T-helper 17 cell (primary cell): ENCODE measurements at places on chromosomes 1 and 21. TPM values are rescaled to one million over a fixed set of nuclear protein-coding genes. Genes with fewer than 3 reads are reported as not detected.

- no peak for DNase-seq
These were observed 21.6 kb upstream of the VPS13D start for GRCh38 chr1:12208271-12208670.

GRCh38 chr1:5053744-5054143, 399.3 kb downstream of the AJAP1 start:
- no peak for DNase-seq

GRCh38 chr21:35170244-35170643, 121.1 kb upstream of the RUNX1 start:
- no peak for DNase-seq

NGF gene
- not detected for total RNA-seq

PLA2G5 gene
- total RNA-seq = not detected

DNA sequence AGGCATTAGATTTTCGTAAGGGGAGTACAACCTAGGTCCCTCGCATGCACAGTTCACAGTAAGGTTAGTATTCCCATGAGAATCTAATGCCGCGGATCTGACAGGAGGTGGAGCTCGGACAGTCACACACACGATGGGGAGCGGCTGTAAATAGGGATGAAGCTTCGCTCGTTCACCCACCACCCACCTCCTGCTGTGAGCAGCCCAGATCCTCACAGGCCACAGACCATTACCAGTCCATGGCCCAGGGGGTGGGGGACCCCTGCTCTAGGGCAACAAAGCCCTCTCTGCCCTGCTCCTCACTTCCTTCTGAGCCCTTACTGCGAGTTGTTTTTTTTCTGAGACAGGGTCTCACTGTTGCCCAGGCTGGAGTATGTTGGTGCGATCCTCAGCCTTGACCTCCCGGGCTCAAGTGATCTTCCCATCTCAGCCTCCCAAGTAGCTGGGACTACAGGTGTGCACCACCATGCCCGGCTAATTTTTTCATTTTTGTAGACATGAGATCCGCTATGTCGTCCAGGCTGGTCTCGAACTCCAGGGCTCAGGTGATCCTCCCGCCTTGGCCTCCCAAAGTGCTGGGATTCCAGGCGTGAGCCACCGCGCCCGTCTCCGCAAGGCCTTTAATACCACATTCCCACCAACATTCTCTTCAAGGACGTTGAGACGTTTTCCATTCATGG, 21.3 kb downstream of the TRPM2 start:
- DNase-seq = no peak

- DNase-seq = no peak
These were observed 78.9 kb upstream of the AK4 start for GRCh38 chr1:65069011-65069565.

CFHR4 gene
- not detected for total RNA-seq

DNA sequence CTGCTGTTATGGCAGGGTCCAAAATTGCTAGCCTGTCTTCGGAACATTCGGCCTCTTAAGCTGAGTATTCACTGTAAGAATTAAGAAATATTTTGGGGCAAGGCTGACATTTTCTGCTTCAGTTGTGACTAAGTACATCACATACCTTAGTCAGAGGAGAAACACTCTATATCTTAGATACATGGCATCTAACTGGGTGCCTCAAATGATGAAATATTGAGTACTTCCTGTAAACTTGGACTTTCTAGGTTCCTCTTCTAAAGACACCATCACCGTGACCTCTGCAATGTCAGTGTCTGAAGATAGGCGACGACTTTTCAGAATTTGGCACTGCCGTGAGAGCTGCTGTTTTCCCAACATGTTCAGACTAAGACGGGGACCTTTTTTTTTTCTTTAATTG, 65.6 kb downstream of the PCBP3 start:
- no peak for DNase-seq

DNA sequence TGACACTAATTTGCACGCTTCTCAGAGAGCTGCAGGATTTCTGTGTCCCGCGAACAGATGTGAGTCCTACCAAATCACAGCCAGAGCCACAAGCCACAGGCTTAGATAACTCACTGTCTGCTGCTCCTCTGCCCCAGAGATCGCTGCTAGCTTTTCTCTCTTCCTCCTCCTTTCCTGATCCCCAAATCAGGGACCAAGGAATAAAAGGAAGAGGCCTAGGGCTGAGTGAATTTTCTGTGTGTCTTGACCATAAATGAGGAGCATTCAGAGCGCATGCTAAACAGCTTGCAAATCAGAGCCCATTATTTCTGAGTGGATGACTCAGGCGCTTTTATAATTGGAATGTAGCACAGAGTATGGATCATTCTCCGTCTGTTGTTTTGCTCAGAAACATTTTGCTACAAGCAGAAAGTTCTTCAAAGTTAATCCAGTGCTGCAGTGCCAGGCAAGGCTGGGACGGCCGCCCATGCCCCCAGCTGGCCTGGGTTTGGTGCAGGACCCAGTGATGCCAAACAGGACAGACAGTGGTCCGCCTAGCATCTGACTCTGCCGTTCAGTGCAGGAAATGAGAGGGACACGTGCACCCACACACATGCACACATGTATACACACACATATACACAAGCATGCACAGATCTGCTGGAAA, 38.2 kb downstream of the KCNAB2 start:
- DNase-seq = no peak

CCDC185 gene
- not detected for total RNA-seq

ATAD3C gene
- 0.13 TPM for total RNA-seq

DNA sequence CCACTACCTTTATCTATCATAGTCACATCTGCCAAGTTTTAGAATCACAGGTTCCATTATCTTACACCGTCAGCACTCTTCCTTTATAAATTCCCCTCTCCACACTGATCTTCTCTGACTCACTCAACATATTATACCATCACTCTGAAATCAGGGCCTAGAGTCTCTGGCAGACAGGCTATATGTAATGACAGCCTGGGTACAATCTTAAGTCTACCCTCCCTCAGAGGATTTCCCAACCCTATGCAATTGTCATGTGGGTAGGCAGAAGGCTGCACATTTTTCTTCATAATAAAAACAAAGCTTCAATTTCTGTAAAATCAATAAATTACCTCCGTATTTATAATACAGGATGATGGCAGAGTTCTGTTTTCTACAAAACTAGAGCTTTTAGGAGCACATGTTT, 138.0 kb downstream of the RERE start:
- DNase-seq = no peak

GRCh38 chr21:42596657-42597056, 56.8 kb upstream of the PDE9A start:
- DNase-seq = no peak

DNA sequence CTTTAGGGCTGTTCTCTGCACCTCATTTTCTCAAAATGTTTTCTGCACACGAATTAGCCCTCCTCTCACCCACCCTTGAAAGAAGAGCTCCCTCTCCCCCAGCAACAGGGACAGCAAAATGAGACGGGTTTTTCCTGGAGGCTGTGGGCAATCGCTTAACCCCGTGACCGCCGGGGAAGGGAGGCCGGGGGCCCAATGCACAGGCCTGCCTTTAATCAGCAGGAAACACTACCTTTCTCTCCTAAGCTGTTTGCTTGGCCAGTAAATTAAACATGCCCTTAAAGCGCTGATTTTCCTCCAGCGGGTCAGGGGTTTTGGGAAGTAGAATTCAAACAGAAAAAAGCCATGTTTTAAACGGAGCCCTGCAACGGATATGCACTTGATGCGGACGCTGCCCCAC, 114.4 kb downstream of the PRDM16 start:
- no peak for DNase-seq

DNA sequence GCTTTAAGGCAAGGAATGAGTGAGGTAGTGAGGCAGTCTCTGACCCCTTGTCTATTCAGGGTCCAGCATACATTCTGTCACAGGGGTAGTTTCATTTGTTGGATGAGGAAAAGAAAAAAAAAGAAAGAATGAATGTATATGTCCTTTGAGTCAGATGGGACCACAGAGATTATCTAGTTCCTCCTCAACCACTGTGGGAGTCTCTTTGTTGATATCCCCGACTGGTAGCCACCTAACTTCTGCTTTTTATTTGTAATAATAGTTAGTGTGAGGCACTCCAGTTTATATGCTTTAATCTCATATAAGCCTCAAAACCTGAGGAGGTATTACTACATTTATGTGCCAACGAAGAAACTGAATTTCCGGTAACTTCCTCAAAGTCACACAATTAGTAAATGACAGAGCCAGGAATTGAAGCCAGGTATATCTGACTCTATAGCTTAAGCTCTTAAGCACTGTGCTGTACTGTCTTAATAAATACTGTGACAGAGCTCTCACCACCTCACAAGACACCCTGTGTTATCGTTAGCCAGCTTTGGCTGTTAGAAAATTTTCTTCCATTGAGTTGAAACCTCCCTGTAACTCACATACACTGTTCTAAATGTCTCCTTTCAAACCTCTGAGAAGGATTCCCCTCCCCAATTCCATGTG, 82.2 kb downstream of the MDM4 start:
- DNase-seq = no peak

DNA sequence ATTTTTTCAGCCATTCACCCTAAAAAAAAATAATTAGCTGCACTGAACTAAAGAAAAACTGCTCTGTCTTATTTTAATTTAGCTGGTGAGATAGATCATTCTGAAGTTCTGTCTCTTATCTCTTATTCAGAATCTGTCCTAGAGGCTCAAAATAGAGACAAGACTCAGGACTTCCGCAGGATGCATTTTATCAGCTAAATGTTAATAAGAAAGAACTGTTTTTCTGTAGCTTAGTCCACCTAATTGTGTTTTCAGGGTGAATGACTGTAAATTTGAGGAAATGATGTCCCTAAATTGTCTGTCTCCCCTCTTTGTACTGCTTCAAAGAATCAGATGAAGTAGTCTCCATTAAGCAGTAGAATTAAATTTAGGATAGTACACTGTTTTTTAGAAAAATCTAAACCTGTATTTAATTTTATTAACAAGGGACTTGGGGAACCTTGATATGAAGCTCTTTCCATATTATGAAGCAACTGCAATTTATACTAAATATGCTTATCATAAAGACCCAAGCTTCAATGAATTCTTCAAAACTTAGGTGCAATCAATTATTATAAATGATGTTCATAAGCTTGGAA, 671.9 kb downstream of the RWDD3 start:
- no peak for DNase-seq

GRCh38 chr1:236548452-236548851, 24.7 kb downstream of the LGALS8 start:
- no peak for DNase-seq

DNA sequence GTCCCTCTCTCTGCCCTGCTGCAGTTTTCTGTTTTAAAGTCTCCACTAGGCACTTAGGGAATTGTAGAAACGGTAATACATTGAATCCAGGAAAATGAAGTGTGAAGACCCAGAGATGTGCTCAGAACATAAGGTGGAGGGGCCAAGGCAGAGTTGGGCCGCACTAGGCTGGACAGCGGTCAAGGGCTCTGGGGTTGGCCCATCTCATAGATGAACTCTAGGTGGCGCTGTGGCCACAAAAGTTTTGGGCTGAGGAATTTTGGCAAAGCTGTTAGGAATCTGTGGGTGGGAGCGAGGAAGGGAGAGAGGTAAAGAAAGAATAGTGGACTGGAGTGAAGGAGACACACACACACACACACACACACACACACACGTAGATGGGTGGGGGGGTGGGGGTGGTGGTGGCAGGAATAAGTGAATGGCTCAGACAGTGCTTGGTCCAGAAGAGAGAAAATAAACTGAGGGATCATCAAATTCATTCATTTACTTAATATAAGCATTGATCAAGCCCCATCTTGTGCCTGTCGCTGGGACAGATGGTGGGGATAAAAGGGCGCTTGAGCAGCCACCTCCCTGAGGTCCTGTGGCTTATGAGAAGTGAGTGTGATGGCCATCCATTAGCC, 258.5 kb downstream of the TRABD2B start:
- no peak for DNase-seq

DNA sequence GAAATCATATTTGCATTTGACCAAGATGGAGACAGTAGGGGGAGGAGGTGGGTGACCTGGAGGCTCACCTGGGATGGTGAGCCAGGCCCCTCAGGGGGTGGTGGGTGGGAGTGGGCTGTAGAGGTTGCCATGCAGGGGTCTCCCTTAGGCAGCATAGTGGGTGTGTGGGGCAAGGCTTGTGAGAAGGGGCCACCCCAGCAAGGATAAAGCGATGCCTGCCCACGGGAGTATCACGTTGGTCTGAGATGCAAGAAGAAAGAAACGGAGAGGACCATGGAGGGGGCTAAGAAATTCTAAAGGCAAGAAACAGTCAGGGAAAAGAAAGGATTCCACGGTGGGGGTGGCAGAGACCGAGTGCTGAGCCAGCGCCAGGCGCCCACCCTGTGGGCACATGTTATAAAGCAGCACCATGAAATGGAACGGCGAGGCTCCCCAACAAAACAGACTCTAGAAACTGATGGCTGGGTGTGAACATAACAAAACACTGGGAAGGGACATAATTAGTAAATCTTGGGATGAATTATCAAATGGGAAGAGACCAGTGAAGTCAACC, 11.7 kb upstream of the C2CD2 start:
- no peak for DNase-seq

NBPF4 gene
- total RNA-seq = not detected

DNA sequence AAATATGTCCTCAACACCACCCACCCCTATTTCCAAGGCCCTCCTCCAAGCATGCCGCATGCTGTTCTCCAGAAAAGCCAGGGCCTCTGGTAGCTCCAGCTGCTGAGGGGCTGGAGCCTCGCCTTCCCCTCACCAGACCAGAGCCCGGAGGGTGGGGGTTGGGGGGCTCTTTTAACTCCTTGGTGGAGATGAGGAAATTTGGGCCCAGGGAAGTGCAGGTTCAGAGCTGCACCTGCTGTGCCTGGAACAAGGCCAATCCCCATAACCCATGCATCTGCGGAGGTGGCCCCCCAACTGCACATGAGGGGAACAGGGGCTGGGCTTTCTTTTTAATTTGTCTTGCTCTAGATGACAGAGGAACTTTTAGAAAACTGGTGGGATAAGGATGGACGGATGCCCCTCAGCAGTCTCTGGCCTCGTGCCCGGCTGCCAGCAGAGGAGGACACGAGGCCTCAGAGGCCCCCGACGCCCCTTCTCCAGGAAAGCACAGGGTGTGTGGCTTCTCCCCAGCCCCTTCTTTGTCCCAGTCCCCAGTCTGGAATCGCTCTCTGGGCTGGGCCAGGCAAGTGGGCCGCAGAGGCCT, 550 bp upstream of the SELENON start:
- DNase-seq = no peak

DDR2 gene
- 0.26 TPM for total RNA-seq

GRCh38 chr1:220761688-220762427, 13.7 kb downstream of the MTARC2 start:
- DNase-seq = no peak

DNA sequence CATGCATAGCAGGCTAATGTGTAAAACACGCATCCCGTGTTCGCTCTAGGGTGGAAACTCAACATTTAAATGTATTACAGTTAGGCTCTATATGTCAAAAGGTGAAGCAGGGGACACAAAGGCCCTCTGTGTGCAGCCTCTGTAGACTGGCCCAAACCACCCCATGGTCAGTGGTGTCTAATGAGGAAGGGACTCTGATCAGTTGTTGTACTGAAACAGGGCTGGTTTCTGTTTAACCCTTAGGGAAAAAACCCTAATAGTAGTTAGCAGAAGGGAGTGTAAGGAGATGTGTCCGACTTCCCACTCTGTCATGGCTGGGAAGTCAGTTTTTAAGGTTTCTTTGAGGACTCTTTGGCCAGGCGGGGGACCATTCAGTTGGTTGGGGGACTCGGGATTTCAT, 21.5 kb upstream of the CD2 start:
- DNase-seq = no peak

AADACL4 gene
- not detected for total RNA-seq

TAL1 gene
- 1.3 TPM for total RNA-seq

NUP210L gene
- total RNA-seq = not detected

AGBL4 gene
- not detected for total RNA-seq

MROH9 gene
- total RNA-seq = not detected
